ENCODE measurements at places on chromosomes 2 and 18.

DNA sequence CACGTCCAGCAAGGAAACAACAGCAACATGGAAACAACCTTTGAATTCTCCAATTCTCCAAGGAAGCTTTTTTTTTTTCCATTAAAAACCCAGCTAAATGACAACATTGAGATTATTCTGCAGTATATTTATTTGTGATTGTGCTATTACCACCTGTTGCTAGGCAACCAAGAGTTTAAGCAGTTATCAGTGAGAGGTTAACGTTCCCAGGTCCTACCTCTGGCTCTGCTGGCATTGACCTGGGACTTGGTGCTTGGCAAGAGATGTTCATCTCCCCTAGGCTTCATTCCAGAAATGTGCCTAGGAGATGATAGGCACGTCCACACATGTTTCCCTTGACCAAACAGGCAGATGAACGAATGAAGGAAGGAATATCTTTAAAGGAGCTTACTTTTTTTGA is 157.0 kb downstream of the TDRD15 start:
- DNase-seq, result no peak

- no peak for DNase-seq
Observed at GRCh38 chr2:16296038-16296290, 355.6 kb downstream of the MYCN start.

GRCh38 chr2:61184263-61184662 is 22.3 kb downstream of the C2orf74 start:
- DNase-seq, result no peak

GRCh38 chr2:230976671-230977171 is 19.2 kb upstream of the SPATA3 start:
- DNase-seq, result no peak

- DNase-seq, result no peak
Observed at GRCh38 chr2:96188821-96189526, 19.7 kb downstream of the STARD7 start.

- DNase-seq, result no peak
Observed at GRCh38 chr2:75525434-75526310, 35.1 kb downstream of the EVA1A start.

- no peak for DNase-seq
Observed at GRCh38 chr2:190415794-190416775, 7.9 kb downstream of the MFSD6 start.

DNA sequence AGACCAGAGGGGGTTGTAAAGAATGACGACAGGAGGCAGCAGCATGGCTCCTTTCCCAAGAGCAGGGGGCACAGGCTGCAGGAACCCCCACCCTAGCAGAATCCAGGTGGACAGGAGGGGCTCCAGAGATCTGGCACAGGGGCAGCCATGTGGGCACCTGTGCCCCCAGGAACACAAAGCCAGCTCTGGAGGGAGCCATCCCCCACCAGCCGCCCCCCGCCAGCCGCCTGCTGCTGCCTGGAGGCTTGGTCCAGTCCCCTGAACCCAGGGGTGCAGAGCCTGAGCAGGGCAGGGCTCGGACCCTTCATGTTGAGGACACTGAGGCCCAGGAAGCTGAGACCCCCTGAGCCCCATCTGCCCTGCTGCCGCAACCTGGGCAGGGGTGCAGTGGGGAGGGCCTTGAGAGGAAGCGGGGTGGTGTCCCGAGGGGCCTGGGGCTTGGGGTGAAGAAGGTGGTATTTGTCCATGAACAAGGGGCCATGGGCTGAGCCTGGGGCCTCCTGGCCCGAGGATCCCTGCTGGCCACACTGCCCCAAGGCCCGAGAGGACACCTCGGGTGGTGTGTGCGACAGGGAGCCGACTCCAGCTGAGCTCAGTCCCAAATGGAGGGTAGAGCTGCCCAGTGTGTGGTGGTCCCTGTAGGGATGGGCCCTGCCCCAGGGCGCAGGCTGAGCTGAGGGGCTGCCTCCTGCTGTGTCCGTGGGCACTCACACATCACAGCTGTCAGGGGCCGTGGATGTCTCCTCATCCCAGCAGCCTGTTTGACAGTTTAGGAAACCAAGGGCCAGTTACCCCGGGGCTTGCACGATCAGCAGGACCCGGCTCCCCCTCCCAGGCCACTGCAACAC is 39.8 kb upstream of the SNED1 start:
- DNase-seq, result no peak

GRCh38 chr18:55096263-55096951 is 137.1 kb upstream of the CCDC68 start:
- DNase-seq, result no peak

DNA sequence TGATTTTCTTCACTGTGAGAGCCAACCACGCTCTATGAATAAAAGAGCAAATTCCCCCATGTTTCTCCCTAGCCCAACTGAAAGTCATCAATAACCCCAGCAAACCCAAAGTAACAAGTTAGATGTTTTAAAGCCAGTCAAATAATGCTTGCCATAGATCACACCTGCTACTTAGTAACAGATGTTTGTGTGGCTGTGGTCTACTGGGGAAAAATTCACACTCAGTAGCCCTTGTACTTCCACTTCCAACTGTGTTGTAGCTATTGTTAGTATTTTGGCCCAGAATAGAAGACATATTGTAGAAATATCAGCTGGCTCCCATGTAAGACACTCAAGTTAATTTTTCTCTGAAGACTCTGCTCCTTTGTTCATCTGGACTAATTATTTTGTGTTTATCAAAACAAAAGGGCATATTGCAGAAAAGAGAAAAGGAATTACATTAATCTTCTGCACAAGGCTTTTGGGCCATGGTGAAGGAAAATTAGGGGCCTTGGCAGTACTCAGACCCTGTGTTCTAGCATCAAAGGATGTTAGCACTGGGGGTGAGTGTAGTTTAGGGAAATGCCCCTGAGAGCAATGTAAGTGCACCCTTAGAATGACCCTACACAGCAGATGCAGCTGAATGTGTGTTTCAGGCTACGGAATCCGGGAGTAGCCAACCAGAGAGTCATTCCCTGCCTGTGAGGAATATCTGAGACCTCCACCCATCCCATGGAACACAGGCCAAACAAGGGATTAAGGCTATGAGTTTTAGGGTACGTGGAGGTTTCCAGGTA is 521.9 kb downstream of the EPHA4 start:
- no peak for DNase-seq

DNA sequence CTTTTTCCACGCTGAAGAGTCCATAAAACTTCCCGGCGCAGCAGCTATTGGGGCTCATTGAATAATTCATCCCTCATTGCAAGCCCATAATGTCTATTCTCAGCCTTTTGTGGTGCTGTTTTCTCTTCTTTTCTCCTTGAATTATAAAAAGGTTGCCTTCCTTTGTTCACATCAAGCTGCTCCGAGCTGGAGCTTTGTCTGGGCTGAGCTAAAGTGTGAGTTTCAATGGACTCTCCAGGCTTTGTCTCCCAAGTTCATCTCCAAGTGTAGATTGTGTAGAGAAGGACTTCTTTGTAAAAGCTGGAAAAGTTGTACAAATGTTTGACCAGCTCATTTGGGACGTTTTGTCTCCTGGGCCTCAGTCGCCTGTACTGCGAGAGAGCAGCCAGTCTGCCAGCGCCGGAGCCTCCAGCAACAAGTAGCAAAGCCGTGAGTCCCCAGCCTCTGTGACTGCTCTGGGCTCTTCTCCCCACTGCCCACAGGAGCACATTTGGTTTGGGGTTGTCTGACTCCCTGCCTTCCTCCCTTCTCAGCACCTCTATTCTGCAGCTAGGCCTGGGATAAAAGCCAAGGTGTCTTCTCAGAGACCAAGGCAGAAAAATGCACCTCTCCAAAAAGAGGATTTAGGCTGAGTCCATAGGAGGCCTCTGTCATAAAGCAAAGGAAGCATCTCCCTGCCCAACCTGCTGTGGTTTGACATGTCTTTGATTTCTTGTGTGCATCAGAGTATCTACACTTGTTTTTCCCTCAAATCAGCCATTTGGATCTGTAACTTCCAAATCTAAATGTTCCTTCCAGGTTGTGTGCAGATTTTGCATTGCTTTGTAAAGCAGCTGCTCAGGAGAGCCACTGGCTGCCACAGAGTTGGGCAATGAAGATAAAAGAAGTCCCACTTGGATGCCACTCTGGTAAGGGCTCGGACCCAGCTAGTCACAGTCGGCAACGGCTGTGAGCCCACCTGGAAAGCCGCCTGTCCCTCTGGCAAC is 6.4 kb downstream of the PAX3 start:
- no peak for DNase-seq
